ENCODE measurements at places on chromosomes 6 and 20.

GRCh38 chr6:25553502-25553901 is 98.5 kb upstream of the SCGN start:
- DNase-seq, result no peak

GRCh38 chr20:4713401-4713800 is 8.3 kb upstream of the PRND start:
- DNase-seq, result no peak

DNA sequence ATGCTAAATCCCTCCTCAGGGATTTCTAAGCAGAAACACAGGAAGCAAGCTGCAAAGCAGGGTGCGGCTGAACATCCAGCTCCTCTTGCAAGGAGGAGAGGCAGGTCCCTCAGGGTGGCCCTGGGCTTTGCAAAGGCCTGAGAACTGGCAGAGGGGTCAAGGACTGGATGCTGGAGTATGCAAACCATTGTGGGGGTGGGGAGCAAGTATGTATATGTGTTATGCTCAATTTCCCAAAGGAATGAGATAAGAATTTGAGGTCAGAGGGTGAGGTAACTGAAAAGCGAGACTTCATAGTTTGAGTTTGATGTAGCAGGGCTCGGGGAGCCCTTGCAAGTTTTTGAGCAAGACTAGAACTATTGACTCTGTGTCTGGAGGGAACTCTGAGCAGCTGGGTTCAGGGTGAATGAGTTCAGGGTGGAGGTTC is 11.2 kb downstream of the SLC22A2 start:
- no peak for DNase-seq

GRCh38 chr20:57821935-57822334 is 112.1 kb upstream of the PMEPA1 start:
- DNase-seq, result no peak

GRCh38 chr20:50368813-50369224 is 141.4 kb upstream of the PTPN1 start:
- no peak for DNase-seq

GRCh38 chr6:31586008-31586407 is at the start of gene LST1:
TSS of gene LST1 (plus strand) at chr6:31586277. CDS start at chr6:31587300, 1,023 bp downstream.
- DNase-seq, result no peak

DNA sequence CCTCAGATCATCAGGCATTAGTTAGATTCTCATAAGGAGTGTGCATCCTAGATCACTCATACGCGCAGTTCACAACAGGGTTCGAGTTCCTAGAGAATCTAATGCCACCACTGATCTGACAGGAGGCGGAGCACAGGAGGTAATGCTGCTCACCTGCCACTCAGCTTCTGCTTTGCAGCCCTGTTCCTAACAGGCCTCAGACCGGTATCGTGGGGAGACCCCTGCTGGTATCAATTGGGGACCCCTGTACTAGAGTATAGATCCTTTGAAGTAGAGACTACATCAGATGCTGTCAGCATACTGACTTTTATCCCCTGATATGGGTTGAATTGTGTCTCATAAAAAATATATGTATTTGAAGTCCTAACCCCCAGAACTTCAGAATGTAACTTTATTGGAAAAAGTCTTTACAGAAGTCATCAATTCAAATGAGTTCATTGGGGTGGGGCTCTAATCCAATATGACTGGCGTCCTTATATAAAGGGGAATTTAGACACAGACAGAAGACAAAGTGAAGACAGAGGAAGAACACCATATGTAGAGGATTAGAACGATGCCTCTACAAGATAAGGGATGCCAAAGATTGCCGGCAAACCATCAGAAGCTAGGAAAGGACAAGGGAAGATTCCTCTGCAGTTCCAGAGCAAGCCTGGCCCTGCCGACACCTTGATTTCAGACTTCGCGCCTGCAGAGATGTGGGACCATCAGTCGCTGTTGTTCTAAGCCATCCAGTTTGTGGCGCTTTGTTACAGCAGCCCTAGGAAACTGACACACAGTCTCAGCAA is 104.4 kb upstream of the BTBD3 start:
- no peak for DNase-seq

- DNase-seq, result no peak
These were observed 19.5 kb upstream of the HLA-DQA1 start for GRCh38 chr6:32617751-32618150.

GRCh38 chr20:8633366-8633765 is 435.5 kb upstream of the PLCB4 start:
- DNase-seq, result no peak

- DNase-seq, result no peak
These were observed 12.7 kb upstream of the HLA-DRB1 start for GRCh38 chr6:32602383-32602782.

- no peak for DNase-seq
These were observed 627 bp upstream of the LY6G6C start for GRCh38 chr6:31722173-31722572.

GRCh38 chr20:2151858-2152281 is 50.2 kb downstream of the STK35 start:
- DNase-seq, result no peak

DNA sequence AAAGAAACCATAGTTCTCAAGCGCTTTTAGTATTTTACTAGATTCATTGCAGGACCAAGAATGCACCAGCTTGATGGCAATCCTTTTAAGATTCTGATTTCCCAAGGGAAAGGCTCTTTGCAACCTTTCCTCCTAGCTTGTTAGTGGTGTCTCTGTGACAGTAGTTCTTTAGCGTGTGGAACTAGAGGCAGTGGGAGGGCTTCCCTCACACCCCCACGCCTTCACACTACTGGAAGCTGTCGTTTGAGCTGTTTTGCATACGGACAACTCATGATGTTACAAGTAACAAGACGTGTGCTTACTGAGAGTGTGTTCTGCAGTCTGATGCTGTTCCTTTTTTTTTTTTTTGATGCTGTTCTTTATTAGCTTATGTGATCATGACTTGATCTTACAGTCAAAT is 34.1 kb downstream of the EYA4 start:
- no peak for DNase-seq

DNA sequence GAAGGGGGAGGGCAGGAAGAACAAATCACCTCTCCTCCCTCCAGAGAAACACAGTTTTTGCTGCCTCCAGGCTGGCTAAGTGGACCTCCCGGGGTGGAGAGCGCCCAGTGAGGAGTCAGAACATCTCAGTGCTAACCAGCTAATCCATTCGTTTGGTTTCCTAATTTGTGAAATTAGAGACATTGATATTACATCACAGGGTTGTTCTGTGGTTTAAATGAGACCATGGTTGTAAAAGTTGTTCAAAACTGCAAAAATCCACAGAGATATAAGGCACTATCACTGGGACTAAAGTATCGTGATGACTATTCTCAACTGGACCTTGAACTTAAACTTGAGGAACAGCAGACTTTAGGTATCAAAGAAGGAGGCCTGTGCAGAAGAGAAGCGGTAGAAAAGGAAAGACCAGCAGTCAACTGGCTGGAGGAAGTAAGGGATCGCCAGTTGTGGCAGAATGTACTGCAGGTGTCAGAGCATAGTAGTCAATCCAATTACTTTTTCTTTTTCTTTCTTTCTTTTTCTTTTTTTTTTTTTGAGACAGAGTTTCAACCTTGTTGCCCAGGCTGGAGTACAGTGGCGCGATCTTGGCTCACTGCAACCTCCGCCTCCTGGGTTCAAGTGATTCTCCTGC is 33.9 kb downstream of the RIPOR2 start:
- no peak for DNase-seq

Measured in activated naive CD4-positive, alpha-beta T cell (primary cell).